Articular chondrocyte of knee joint (primary cell): ENCODE measurements at places on chromosomes 3 and 15. TPM values are rescaled to one million over a fixed set of nuclear protein-coding genes. Genes with fewer than 3 reads are reported as not detected.

The CEP97 gene
- 15.9 and 24.2 TPM in 2 replicates for total RNA-seq

The STRA6 gene
- 0.39 and 0.86 TPM in 2 replicates for total RNA-seq

The RTP3 gene
- not detected in 2 replicates for total RNA-seq

The TTC21A gene
- total RNA-seq, result 4.4 and 6.8 TPM in 2 replicates

The PTPRG gene
- 73.2 and 110 TPM in 2 replicates for total RNA-seq

The LINGO1 gene
- total RNA-seq, result 0.11 and 0.13 TPM in 2 replicates

The GOLGA8K gene
- total RNA-seq, result 0.32 and 1.6 TPM in 2 replicates

The RAB5A gene
- 73.4 and 74.4 TPM in 2 replicates for total RNA-seq

The SCAANT1 gene
- not detected in 2 replicates for total RNA-seq

The HYAL1 gene
- 14.5 and 15.5 TPM in 2 replicates for total RNA-seq

The TPRG1 gene
- total RNA-seq, result 3.7 and 4.3 TPM in 2 replicates
